ENCODE measurements at places on chromosomes 5 and 9.

GRCh38 chr5:179378441-179379271 lies 33.4 kb upstream of the ADAMTS2 start:
- DNase-seq: no peak

DNA sequence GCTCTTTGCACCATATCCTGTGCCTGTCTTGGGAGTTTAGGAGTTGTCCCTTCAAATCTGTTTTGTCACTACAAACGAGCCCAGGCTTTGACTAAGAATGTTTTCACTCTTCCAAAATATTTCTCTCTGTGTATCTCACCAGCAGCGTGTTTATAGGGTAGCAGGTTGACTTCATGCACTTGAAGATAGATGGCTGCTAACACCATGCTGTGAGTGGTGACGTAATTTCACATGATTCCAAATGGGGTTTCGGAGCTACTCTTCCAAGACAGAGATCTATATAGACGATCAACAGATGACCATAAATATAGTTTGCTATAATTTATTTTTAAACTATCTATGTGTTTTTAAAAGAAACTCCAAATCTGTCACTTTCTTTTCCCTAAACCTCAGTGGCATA lies 30.6 kb downstream of the RORB start:
- no peak for DNase-seq

DNA sequence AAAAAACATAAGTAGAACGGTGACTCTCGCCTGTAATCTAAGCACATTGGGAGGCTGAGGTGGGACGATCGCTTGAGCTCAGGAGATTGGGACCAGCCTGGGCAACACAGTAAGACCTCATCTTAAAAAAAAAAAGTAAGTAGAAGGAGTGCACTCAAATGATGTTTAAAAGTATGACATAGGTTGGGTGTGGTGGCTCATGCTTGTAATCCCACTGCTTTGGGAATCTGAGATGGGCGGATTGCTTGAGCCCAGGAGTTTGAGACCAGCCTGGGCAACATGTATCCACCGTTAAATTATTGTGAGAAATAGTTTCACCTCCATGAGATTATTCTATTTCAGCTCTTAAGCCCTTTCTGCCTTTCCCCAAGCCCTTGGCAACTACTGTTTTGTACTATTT lies 11.2 kb downstream of the DENND4C start:
- no peak for DNase-seq

GRCh38 chr9:76322810-76323209 lies 71.4 kb downstream of the RFK start:
- no peak for DNase-seq

- DNase-seq: no peak
Measured at GRCh38 chr5:145975001-145975360, 38.6 kb downstream of the SH3RF2 start.

DNA sequence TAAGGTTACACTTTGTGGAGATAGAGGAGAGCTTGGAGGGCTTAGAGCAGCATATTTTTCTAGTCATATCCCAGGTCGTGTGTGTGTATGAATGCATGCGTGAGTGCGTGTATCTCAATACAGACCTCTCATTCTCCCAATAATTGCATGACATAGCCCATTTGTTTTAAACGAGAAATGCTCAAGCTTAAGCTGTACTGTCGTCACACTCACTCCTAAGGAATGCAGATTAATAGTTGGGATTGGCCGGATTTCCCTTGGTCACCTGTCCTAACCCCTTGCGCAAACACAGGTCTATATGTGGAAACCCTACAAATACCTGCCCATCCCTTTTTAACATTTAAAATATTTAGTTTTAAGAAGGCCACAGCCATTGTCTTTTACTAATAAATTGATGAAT lies 165.8 kb downstream of the SEMA5A start:
- no peak for DNase-seq

GRCh38 chr5:142915813-142916424 lies 145.7 kb downstream of the ARHGAP26 start:
- DNase-seq: peak; percentile 11

GRCh38 chr5:128477944-128478343 lies 60.1 kb downstream of the FBN2 start:
- no peak for DNase-seq

DNA sequence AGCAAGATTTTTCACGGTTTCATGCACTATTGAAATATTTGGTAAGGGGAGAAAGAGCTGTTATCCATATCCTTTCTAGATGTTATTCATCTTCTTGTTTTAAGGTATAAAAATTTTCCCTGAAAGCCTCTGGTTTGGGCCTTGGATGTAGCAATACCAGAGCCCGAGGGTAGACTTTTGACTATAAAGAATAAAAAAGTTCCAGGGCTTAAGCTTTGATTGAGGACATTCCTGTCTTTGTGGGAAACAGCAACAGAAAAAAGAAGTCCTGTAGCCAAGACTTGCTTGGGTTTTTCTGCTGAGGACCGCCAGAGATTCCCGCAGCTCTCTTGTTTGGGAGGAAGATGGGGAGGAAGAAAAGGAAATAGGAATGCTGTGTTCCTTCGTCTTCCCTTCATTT lies 440.0 kb upstream of the WWC1 start:
- no peak for DNase-seq

DNA sequence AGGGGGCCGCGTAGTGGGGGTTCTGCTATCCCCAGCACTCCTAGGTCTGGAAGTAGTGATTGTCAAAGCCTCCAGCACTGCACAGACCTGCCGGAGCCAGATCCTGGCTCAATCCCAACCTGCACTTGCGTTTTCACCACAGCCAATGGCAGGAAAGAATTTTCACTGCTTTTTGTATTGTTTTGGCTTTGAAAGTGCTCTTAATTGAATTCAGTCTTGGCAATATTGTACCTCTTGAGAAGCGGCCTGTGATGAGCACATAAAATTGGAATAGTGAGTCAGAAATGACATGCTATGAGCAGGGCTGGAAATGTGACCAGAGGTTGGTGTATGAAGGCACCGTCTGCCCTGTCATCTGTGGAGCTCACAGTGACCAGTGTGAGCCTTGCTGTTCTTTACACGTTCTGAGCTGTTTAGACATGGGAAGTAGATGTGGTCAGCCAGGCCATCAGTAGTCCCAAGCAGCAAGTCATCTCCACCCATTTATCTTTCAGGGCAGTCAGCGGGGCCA lies 41.5 kb downstream of the SECISBP2 start:
- no peak for DNase-seq

- DNase-seq: no peak
Measured at GRCh38 chr5:101431201-101431600, 528.1 kb upstream of the ST8SIA4 start.

DNA sequence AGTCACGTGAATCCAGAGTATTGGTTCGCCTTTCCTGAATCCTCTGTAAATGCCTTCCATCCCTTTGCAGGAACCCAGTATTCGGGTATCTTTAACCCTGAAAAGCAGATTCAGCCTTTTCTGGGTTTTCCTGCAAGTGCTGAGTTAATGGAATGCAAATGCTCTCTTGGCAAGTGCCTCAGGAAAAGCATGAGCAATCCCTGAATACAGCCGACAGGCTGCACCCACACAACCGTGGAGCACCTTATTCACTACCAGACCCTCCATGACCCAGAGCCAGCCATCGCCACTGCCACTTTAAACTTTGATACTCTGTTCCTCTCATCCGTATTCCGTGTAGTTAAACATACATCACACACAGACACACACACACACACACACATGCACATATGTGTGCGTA lies 54.4 kb downstream of the ZNF622 start:
- DNase-seq: no peak

DNA sequence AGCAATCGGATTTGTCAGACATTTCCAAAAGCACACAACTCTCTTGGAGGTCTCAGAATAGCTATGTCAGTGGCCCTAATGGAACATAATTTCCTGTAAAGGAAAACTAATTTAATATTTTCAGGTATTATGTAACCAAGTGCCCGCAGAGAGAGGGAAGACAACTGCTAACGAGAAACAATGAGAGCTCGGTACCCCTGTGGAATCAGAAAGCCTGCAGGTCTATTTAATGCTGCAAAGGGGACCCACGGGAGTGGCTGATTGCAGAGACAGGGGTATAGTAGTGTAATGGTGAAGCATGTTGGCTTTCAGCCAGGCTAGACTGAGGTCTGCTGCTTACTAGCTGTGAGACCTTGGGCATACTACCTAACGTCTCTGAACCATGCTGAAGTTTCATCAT lies 508.1 kb upstream of the BRINP1 start:
- no peak for DNase-seq

- no peak for DNase-seq
Measured at GRCh38 chr5:35618304-35618636, 607 bp downstream of the SPEF2 start.

DNA sequence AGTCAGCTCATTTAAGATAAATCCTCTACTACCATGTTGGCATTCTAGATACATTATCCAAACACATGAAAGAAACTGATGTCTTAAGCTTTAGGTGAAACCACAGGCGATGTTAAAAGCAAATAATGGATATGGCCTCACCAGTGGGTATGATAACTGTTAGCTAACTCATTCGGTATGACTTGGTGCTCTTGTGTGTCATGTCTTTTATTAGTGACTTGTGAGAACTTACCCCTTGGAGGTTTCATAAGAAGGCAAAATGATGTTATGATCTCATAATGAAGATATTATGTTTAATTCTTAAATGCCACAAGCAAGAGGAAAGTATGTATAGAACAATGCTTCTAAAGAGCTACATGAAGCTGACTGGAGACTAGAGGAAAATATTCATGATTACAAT lies 1227.0 kb downstream of the EFNA5 start:
- DNase-seq: no peak

- no peak for DNase-seq
Measured at GRCh38 chr9:107615321-107615720, 125.8 kb upstream of the KLF4 start.

GRCh38 chr5:59161221-59162105 lies 578.6 kb downstream of the RAB3C start:
- no peak for DNase-seq

GRCh38 chr9:37792122-37792521 lies 7.3 kb upstream of the EXOSC3 start:
- no peak for DNase-seq

DNA sequence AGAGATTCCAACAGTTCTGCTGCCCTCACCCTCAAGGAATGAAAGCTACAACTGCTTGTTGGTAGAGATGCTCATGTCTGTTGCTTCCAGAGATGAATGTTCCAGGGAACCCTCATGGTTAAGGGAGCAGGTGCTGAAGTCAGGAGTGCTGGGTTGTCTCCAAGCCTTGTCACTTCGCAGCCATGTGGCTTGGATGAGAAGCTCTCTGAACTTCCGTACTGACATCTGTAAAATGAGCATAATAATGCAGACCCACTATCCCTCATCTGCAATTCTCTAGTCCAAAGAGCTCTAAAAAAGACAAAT lies 133.3 kb upstream of the ADRA1B start:
- DNase-seq: no peak

- no peak for DNase-seq
Measured at GRCh38 chr5:55392669-55393068, 84.9 kb downstream of the MTREX start.

DNA sequence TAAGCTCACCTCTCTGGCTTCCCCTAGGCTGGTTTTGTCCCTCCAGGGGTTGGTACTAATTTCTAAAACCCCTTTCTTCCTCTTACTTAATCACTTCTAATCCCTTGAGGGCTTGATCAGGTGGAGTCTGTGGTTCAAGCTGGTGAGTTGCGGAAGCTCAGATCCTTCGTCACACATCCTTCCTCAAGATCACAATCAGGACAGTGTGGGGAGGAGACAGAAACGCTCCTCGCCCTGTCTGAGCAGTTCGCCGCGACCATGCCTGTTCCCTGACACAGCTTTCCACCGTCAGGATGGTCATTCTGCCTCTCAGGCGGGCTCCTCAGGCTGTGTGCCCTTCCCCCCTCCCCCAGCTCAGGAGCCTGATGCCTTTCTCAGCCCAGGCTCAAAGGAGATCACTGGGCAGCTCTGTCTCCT lies 24.3 kb downstream of the CPLX2 start:
- peak; percentile 51 for DNase-seq

DNA sequence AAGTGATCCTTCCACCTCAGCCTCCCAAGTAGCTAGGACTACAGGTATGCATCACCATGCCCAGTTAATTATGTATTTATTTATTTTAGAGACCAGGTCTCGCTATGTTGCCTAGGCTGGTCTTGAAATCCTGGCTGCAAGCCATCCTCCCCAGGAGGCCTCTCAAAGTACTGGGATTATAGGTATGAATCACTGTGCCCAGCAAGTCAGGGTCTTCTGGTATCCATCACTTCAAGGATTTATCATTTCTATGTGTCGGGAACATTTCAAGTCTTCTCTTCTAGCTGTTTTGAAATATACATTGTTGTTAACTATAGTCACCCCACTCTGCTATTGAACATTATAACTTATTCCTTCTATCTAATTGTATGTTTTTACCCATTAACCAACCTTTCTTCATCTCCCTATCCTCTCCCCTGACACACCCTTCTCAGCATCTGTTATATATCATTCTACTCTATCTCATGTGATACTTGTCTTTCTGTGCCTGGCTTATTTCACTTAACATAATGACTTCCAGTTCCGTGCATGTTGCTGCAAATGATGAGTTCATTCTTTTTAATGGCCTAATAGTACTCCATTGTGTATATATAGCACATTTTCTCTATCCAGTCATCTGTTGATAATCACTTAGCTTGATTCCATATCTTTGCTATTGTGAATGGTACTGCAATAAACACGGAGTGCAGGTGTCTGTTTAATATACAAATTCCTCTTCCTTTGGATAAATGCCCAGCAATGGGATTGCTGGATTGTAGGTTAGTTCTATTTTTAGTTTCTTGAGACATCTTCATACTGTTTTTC lies 26.4 kb downstream of the UTP15 start:
- no peak for DNase-seq

DNA sequence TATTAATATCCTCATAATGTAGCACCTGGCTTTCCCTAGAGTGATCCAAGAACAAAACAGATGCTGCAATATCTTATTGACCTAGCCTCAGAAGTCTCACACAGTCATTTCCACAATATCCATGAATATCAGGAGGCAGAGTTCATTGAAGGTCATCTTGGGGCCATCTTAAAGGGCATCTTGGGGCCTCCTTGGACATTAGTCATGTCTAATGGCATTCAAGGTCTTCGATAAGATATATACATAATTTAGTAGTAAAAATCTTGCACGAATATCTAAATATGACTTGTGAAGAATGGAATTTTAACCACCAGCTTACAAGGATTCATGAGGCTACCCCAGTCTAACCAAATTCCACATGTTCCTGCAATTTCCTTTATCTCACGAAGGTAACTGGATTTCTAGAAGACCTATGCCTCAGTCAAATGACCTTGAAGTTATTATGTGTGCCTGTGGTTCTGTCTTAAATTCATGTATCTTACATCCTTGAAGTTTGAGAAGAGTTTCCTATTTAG lies 163.6 kb upstream of the SPEF2 start:
- DNase-seq: no peak

DNA sequence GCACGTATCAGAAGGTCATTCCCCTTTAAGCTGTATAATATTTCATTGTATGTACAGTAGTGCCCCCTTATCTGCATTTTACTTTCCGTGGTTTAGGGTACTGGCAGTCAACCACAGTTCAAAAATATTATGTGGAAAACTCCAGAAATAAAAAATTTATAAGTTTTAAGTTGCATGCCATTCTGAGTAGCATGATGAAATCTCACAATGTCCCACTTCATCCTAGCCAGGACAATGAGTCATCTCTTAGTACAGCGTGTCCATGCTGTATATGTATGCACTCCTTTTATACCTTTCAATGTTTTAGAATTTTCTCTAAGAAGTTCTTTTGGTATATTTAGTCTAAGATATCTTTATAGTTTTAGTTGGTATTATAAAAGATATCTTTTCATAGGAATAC lies 115.0 kb upstream of the HAND1 start:
- DNase-seq: no peak

- DNase-seq: no peak
Measured at GRCh38 chr5:57411982-57412381, 70.6 kb downstream of the ACTBL2 start.

All from stimulated activated CD4-positive, alpha-beta T cell treated with anti-CD3 and anti-CD28 coated beads, Interleukin-15, amount 100 ng/mL, for 24 hours (primary cell).